ENCODE measurements at places on chromosomes 4 and X.

DNA sequence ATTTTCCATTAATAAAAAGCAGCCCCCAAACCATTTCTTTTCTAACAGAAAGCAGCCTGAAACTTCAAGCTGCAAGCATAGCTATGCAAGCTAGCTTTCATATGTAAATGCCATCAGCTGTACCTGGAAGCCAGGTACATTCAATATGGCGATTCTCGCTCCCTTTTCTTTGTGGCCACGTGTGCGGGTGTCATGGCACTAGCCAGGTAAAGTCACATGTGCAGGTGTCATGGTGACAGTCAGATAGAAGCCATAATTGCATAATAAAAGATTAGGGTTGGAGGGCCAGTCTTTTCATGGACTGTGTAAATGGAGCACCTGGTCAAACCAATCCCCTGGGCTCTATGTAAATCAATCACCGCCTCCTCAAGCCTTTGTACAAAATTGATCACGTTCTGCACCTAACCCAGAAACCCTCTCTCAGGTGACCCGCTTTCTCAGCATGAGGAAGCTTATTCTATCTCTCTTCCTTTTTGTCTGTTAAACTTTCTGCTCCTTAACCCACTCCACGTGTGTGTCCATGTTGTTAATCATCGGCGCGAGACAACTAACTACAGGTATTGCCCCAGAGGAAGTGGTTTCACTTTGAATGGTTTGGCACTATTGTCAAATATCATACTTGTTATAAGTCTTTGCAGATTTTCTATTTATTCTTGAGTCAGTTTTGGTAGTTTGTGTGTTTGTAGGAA lies 18.0 kb upstream of the RHOXF2 start:
- no peak for DNase-seq

DNA sequence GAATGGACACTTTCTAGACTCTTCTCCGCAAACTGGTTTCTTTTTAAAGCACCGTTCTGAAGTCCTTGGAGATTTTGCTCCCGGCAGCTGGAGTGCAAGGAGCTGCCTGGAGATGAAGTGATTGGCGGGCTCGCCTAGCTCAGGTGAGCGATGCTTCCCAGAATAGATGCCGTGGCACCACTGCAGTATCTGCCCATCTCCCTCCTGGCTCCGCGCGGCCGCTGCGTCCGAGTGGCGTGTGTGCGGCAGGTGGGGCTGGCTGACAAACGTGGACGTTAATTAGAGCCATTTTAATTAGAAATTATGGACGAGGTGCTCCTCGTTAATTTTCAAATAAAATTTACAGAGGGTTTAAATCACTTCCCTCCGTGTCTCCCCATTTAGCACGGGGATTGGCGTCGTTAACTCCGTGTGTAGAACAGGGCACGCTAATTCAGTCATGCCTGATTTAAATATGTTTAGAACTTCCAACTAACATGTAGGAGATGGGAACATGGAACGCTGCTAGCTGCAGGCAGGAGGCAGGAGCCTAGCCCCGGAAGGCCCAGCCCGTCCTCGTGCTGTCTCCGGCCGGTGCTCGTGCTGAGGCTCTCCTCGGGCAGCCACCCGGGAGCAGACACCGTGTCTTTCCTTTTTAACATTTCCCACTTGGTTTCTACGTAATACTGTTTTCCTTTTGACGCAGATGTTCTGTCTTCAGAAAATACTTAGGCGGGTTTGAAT lies 11.6 kb downstream of the UVSSA start:
- no peak for DNase-seq

DNA sequence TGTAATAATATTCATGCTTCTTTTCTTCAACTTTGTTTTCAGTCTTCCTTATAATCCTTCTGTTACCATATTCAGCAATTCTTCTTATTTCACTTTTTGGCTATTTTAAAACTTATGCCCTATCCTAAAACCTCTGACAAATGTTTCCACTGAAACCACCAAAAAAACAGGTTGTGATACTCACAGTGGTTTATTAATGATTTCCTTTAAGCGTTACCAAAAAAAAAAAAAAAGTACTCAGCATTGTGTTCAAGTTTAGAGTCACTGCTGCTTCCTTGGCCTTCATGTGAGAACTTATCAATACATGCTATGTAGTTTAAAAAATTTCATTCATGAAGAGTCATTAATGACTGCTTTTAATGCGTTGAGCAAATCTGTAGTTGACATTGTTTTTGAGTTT lies 35.4 kb upstream of the UGT2A3 start:
- no peak for DNase-seq

- no peak for DNase-seq
Measured at GRCh38 chr4:127491571-127491970, 141.2 kb upstream of the INTU start.

DNA sequence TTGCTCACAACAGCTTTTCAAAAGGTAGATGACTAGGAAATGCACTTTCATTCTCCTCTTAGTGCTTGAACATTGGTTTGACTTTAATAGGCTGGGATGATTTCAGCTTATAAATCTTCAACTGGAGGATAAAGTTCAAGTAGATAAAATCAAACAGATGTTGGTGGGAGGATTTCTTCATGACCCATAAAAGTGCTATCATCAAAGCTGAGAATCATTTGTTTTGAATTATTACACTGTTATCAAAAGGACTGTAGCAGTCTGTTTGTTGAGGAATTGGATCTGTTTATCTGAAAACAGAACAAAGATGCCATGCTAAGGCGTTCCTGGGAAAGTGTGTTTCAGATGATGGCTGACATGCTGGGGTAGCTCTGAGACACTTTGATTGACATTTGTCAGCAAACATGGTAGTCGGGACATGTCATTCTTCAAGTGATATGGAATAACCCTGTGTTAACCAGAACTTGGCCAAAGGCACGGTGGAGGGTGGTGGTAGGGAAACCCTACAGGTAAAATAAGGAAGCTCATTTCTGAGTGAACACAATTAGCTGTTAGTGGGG lies 304.0 kb upstream of the PITX2 start:
- no peak for DNase-seq

GRCh38 chr4:142474398-142475087 lies 371.6 kb downstream of the INPP4B start:
- DNase-seq = no peak

- no peak for DNase-seq
Measured at GRCh38 chr4:61318431-61318830, 118.3 kb downstream of the ADGRL3 start.

DNA sequence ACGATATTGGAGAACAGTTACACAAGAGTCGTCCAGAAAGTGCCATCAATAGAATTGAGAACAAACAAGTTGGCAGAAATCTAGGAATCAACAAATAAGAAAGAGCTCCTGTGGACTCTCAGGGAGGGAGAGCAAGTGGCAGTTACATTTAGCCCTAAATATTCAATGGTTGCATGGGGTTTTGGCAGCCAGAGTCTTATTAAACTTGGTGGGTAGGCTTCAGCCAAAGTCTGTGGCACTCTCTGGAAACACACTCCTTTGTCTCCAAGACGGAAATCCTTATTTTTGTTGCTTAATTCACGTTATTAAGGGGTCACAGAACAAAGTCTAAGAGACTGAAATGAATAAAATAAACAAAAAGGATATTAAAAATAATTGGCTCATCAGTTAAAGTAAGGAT lies 742.2 kb upstream of the ATOH1 start:
- no peak for DNase-seq

- DNase-seq = no peak
Measured at GRCh38 chr4:54066718-54067129, 2.3 kb upstream of the CHIC2 start.

DNA sequence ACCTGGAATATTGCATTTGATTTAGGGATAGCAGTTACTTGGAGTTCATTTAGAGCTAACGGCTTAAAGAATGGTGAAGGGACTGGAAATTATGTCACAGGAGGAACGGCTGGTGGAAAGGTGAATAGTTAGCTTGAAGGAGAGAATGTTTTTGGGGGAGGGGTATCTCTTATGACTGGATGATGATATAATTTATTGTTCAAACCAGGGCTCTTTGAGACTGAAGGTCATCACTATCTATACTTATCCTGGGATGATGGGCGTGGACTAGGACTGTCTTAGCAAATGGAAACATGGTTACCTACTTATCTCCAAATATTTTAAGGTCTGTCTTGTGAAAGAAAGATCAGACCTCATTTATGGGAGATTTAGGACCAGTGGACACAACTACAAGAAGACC lies 30.1 kb downstream of the WWC2 start:
- no peak for DNase-seq

GRCh38 chr4:128550060-128550459 lies 259.4 kb upstream of the JADE1 start:
- DNase-seq = no peak

- DNase-seq = no peak
Measured at GRCh38 chr4:108313546-108314339, 145.0 kb upstream of the LEF1 start.

DNA sequence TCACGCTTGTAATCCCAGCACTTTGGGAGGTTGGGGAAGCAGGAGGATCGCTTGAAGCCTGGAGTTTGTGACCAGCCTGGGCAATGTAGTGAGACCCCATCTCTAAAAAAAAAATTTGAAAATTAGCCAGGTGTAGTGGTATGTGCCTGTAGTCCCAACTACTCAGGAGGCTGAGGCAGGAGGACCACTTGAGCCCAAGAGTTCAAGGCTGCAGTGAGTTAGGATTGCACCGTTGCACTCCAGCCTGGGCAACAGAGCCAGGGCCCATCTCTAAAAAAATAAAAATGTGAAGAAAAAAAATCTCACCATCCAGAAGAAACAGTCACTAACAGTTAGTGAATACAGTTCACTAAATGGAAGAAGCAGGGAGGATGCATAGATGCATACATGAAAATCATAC lies 34.8 kb downstream of the TMEM271 start:
- DNase-seq = no peak

DNA sequence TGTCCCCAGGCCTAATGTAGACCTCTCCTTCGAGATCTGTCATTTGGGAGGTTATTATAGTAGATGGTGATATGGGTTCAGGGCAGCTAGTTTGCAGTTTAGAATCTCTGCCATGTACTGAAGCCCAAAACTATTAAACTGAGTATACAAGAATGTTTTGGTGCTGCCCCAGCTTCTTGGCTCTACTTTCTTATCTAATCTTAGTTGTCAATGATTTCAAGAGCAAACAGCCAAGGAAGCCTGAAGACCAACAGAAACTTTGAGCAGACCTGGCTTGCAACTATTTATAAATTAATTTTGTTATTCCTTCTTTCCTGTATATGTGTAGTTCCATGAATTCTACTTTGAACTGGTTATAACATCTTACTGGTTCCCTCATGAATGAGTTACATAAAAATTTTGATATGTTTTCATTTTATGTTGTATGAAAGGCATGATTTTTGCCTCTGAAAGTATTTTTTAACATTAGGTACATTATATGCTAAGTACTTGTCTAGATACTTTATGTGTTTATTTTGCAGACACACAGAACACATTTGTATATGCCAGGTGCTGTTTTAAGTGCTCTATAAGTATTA lies 2.0 kb upstream of the MGST2 start:
- no peak for DNase-seq

DNA sequence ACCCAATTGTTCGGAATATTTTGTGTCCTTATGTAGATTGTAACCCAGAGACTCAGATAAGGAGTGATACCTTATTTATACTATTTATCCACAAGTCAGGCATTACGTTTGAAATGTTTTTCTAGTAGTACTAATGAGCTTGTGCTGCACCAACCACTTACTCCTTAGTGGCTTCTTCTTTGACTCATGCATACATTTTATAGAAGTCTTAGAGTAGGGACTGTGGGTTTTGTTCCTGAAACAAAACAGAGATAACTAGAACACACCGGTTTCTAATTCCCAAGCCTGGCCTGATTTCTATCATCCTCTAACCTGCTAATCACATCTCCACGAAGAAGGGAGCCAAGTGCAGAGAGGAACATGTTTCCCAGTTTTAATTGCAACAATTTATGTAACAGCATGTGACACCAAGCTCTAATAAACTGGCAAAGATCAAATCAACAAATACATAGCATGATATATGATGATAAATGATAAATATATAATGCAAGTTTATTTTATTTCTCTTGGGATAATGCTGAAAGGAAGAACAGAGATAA lies 32.3 kb downstream of the MGARP start:
- DNase-seq = no peak

DNA sequence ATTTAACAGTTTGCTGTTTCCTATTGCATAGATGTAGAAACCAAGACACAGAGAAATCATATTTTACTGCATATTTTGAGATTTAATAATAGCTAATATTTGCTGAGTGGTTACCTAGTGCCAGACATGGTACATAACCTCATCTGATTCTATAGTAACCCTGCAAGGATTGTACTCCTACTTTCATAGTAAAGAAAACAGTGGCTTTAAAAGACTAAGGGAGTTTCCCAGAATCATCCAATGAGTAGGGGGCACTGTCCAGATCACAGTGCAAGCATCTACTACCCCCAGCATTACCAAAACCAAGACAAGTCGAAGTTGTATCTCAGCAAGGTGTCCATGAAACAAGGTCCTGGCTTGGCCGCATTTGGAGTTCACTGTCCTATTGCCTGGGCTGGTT lies 224.5 kb upstream of the TENM3 start:
- no peak for DNase-seq

GRCh38 chr4:71752383-71753042 lies 31.4 kb downstream of the GC start:
- no peak for DNase-seq

DNA sequence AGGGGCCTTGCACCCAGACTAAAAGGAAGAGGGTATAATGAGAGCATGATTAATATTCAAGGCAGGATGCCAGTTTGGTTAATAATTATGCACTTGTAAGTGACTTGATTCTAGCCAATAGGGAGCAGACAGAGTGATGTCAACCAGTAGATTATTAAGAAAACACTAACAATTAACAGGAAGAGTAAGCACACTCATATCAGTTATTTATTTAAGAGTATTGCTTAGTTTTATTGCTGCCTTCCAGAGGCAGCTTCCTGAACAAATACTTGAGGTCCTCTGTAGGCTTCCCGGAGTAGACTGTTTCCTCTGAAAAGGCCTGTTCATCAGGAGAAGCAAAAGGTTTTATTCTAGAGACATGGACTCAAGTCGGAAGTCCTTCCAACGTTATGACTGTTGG lies 129.1 kb upstream of the AFF2 start:
- no peak for DNase-seq

DNA sequence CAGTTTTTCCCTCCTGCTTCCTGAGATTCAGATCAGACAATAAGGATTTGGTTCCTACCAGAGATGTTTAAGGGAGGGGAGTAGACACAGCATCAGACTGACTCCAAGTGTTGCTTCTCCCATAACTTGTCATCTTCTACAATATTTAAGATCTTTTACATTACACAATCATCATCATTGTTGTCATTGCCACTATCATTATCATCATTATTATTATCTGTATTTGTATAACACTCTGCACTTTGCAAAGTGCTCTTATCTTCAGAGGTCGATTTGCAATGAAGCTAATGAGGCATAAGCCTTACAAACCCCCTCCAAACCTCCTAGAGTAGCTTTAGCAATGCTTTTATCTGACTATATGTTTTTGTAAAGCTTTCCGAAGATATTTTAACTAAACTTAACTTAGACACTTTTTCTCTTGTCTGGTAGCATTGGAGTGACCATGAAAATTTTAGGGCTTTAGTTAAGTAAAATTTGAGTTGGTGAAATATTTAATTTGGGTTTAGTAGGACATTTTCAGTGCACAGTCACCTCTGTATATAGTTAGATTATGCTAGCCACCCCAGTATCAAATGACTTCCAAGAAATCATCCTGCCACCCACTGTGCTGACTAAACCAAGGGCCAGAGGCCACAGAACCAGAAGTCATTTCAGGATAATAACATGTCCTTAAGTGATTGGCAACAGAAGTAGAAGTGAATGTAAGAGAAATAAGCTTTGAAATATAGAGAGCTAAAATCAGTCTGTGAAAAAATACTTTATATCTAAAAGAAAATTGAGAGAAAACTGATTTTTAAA lies 124.2 kb upstream of the NRK start:
- no peak for DNase-seq

All from stimulated activated CD4-positive, alpha-beta T cell treated with anti-CD3 and anti-CD28 coated beads, Interleukin-12 subunit alpha, Interleukin-12 subunit beta, amount 100 ng/mL, for 48 hours (primary cell).